Activated CD4-positive, alpha-beta T cell treated with anti-CD3 and anti-CD28 coated beads for 24 hours (primary cell): ENCODE measurements at places on chromosomes 16 and 17.

DNA sequence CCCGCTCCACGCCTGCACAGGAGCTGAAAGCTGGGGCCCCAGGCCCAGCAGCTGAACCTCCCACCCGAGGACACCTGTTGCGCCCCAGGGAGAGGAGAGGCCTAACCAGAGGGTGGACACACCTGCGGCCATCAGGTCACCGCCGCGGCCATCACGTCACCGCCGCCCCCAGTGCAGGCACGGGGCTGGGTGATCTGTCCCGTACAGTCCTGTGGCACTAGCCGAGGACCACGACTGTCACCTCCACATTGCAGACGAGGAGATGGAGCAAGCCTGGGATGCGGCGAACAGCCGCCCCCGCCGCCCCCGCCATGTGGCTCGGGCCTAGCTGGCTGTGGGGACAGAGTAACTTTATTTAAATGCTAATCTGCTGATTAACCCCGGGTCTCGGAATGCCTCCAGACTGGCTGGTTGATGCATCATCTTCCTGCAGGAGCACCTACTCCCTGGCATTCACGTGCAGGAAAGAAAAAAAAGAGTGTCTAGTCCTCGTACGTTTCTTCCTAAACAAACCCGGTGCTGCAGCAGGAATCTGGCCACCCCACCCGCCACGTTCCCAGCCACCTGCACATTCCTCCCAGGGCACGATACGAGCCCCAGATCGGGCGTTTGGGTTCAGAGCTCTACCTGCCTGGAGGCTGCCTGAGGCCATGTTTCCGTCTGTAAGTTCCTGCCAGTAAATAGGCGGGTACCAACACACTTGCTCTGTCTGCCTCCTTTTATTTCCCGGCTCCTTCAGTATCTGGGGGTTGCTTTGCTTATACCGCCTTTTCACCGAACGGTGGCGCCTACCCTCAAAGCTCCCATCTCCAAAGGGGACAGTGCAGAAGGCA lies 29.9 kb downstream of the PIEZO1 start:
- DNase-seq = no peak

GRCh38 chr17:29613352-29613837 lies 9.3 kb downstream of the CORO6 start:
- DNase-seq = peak; percentile 94

GRCh38 chr16:86601356-86601755 lies 23.0 kb downstream of the FOXL1 start:
- DNase-seq = no peak

- DNase-seq = no peak
Measured at GRCh38 chr16:14121142-14121541, 50.0 kb downstream of the MRTFB start.

- DNase-seq = no peak
Measured at GRCh38 chr17:78252111-78252634, 20.7 kb downstream of the TMEM235 start.
